ENCODE measurements at places on chromosomes 16 and 17.

GRCh38 chr17:6023036-6023831 lies 46.9 kb upstream of the WSCD1 start:
- no peak for DNase-seq

GRCh38 chr17:3551189-3551588 lies 6.4 kb downstream of the TRPV3 start:
- DNase-seq, result no peak

DNA sequence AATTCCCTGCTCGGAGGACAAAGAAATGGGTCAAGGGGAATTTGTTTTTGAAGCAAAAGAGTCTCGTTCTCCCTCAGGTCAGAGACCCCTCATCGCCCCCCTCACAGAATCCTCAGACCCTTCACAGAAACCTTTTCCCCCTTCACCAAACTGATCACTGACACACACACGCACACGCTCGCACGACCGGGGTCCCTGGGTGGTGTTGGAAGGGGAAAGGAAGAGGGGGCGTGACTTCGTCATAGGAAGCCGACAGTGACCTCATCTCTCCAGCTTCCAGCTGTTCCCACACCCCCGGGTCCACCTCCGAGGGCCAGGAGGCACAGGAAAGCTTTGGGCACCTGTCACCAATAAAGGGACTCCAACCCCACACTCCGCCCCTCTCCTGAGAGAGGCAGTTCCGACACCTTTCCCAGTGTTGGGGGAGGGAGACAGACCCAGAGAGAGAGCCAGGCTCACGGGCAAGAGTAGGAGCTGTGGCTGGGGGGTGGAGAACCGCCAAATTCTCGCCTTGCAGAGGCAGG lies 1.2 kb downstream of the ASGR1 start:
- no peak for DNase-seq

- peak; percentile 100 for DNase-seq
Observed at GRCh38 chr17:76515274-76515949, 14.2 kb upstream of the RHBDF2 start.

DNA sequence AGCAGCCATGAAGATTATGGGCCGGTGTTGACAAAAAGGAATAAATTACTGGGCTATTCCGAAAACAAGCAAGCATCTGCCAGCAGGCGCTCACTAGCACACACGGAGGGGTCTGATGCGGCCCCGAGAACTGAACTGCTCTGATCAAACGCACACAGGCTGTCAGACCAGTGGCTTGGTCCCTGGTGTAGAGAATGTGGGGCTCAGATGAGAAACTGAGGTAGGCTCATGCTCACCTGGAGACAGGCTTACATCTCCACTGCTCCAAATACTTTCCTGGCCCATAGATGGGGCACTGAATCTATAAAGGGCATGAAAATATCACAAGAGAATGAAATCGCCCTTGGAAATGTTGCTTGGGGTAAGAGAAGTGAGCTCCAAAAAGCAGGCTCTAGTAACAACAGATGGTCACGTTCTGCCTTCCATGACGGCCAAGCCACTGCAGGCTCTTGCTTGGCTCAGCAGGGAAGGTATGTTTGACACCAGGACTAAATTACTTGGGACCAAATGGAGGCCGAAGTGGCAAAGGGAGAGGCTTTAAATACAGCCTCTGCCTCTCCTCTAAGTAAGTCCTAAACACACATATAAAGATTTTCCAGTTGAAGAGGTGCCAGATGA lies 5.4 kb downstream of the ABR start:
- DNase-seq, result no peak
